ENCODE measurements at places on chromosomes 6 and 20.

DNA sequence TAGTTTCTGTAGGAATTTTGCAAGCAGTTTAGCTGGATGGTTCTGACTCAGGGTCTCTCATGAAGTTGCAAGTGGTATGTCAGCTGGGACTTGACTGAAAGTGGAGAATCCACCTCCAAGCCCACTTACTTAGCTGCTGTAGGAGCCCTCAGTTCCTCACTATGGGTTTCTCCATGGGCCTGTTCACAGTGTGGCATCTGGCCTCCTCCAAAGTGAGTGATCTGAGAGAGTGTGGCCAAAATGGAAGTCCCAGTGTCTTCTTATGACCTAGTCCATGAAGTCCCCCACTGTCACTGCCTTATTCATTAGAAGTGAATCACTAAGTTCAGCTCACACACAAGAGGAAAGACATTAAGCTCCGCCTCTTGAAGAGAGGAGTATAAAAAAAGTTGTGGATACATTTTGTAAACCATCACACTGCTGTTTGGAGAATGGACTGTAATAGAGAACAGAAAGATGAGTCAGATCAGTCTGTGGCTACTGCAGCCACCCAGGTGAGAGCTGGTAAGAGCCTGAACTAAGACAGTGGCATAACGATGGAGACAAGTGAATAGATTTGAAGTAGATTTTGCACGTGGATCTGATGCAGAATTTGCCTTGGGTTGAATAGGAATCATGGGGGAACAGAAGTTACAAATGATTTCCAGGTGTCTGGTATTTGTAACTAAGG, 4.9 kb upstream of the NELFCD start:
- DNase-seq = no peak

DNA sequence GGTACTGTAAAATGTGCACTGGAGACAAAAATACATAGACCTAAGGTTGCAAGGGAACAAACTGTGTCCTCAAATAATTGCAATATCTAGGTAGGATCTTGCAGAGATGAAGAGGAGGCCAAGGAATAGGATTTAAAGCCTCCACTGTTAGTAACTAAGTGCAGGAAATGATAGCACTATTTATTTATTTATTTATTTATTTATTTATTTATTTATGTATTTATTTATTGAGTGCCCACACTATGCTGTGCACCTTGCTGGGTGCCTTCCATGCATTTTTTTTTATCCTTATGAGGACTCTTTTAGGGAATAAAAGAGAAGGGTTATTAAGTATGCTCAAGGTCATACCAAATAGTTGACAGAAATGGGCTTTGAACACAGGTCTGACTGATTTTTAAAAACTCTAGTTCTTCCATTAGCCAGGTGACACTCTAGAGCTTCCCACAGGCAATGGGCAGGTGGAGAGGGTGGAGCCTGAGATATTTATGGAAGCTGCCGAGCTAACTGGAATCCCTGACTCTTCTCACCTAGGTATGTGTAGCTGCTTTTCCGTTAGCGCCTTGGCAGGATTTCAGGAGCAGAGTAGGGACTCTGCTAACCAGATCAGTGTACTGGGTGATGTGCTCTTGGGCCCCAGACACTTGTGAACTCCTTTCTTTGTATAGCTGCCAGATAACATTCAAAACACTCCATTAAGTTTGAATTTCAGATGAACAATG, 12.8 kb upstream of the NUP153 start:
- DNase-seq = peak; percentile 48

GRCh38 chr6:121354764-121355163, 20.5 kb upstream of the TBC1D32 start:
- no peak for DNase-seq

DNA sequence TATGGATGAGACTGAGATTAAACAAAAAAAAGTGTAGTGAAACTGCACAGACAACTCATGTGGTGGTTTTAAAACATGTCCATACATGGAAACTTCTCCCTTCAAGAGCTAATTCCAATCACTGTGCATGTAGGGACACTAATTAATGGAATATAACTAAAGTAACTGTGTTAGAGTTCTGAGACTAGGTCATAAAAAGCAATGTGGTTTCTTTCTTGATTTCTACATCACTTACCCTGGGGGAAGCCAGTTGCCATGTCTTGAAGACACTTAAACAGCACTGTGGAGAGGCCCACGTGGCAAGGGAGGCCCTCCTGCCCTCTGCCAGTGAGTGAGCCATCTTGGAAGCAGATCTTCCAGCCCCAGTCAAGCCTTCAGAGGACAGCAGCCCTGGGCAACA, 118.2 kb upstream of the DST start:
- no peak for DNase-seq

DNA sequence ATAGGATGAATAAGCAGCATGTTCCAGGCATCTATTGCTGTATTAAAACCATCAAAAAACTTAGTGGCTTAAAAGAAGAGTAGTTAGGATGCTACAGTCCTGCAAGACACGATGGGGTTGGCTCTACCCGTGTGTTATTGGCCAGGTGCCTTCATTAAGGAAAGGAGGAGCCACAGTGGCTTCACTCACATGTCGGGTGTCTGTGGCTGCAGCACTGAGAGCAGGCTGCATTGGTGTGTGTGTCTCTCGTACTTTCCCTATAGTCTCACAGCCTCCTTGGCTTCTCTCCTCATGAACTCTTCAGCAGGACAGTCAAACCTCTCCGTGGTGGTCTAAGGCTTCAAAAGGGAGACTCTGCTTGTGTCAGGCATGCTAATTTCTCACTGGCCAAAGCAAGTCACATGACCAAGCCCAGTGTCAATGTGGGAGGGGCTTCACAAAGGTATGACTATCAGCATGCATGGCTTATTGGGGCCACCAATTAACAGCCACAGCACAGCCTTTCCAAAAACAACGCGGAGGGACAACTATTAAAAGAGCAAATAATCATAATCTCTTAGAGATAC, 402.8 kb downstream of the KIF16B start:
- no peak for DNase-seq

Data from NCI-H1105 (cell line).